ENCODE measurements at places on chromosomes 2 and 18. TPM values are rescaled to one million over a fixed set of nuclear protein-coding genes. Genes with fewer than 3 reads are reported as not detected.

The RAD51AP2 gene
- total RNA-seq, result not detected

GRCh38 chr2:241770185-241770935, 6.3 kb upstream of the GAL3ST2 start:
- DNase-seq, result no peak

DNA sequence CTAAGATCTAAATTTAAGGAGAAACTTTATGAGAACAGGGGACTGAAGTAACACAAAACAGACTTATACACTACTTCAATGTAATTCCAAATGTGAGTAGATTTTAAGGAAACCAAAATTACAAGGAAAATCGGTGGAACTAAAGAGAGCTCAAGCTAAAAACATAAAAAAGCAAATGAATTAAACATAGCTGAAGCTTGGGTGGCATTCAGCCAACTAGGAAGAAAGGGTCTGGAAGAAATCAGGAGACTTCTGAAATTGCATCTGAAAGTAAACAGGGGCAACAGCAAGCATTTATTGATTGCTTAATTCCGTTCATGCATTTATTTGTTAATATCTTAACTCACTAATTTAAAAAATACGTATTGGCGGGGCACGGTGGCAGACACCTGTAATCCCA, 727.3 kb upstream of the PKDCC start:
- no peak for DNase-seq

The DYNAP gene
- not detected for total RNA-seq

- no peak for DNase-seq
Observed at GRCh38 chr2:138090330-138090729, 126.1 kb downstream of the HNMT start.

DNA sequence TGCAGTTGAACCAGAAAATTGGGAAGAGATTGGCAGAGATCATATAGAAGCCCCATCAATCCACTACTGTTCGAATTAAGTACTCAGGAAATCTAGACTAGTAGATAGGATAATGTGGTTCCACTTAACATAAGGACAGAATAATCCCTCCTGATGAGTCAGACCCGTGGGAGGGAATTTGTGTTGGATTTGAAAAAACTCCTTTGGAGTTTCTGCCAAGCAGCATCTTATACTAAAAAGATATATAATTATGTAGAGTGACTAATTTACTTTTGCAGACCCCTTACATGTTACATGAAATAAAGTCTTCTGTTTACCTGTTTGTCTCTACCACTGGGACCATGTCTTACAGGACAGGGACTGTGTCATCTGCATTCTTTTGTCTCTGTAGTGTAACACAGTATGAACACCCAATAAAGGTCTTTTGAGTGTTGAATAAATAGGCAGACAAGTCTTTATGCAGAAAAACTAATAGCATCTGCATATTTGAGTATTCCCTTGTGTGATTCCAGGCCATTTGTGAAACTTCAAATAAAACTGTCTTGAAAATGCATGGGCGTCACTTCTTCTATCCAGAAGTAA, 122.6 kb upstream of the DNAJC10 start:
- DNase-seq, result no peak

DNA sequence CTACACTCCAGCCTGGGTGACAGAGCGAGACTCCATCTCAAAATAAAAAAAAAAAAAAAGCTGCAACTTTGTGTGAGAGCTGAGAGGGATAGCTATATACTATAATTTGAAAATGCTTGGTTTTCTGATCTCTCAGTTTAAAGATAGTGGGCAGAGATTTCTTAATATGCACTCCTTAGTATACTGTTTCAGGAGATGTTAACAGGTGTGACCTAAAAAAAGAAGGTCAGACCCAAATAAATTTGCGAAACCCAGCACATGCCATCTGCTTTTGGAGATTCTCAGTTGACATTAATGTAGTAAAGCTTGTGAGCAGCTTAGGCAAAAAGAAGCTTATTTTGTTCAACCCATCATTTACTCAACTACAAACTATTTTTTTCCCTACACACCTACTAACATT, 37.4 kb downstream of the ZC3H6 start:
- DNase-seq, result no peak

DNA sequence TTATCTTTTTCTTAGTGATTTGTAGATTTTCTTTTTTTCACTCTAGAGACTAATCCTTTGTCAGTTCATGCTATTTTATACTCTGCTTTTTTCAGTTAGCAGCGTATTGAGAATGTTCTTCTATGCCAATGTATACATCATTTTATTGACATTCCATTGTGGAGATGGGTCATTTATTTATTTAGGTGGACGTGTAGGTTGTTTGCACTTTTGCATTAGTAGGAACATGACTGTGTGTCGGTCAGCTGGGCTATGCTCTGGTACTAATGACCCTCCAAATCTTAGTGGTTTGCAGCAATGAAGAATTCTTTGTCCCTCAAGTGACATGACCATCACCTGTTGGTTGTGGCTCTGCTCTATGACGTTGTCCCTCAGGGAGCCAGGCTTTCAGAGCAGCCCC, 33.6 kb downstream of the HPCAL1 start:
- DNase-seq, result no peak

The HOXD10 gene
- not detected for total RNA-seq

DNA sequence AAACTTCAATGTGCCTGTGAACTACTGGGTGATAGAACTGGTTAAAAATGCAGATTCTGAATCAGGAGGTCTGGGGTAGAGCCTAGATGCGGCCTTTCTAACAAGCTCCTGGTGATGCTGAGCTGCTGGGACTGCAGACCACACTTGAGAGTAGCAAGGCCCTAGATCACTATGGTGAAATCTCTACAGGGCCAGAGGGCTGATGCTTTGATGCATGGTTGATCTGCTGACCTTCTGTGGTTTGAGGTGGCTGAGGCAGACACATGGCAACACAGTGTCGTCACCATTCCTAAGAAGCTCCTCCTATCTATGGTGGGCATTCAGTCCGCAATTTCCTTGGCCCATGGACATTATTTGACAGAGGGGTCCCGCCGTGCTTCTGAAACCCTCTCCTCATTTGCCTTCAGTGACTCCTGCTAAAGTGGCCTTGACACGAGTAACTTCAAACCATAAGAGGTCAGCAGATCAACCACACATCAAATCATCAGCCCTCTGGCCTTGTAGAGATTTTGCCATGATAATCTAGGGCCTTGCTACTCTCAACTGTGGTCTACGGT, 19.8 kb downstream of the CCDC68 start:
- no peak for DNase-seq

The SKOR2 gene
- total RNA-seq, result not detected

DNA sequence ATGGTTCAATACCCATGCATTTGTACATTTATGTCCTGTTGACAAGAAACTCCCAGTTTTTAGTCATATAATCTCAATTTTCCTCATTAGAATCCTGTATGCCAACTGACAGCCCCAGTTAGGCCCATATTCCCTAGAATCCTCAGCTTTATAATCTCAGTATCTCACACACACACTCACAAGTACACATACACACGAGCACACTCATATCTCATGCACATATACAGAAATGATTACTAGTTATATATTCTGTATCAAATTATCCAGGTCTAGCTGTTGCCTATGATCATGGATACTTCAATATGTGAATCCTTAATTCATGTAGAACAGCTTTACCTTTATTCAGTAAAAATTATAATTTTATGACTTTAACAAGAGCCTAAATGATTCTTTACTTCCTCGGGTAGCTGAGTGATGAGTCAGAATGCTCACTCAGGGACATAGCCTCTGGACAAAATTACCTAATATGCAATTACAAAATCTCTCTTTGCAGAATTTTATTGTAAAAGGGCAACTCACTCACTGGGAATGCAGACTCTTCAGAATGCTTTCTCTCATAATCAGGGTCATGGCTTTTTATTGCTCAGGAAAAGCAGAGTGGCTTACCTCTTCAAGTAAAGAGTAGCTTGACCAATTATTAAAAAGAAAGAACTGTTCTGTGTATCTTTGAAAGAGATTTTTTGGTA, 193.6 kb upstream of the PIK3C3 start:
- no peak for DNase-seq

- no peak for DNase-seq
Observed at GRCh38 chr2:219598308-219599078, 836 bp downstream of the STK11IP start.

GRCh38 chr18:31156821-31157763, 5.6 kb downstream of the DSC1 start:
- no peak for DNase-seq

The CABYR gene
- total RNA-seq, result 1.2 TPM

DNA sequence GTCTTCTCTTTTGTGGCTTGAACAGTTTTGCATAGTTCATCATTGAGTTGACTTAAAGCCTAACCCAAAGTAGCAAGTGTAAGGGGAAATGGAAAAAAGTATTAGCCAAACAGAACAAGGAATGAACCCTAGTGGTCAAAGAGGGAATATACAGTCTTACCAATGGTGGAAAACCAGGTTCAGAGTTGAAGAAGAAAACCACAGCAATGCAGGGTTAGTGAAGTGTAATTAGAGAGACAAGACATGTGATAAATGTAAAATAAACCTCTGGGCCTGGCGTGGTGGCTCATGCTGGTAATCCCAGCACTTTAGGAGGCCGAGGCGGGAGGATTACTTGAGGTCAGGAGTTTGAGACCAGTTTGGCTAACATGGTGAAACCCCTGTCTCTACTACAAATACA, 2.4 kb downstream of the TTN start:
- no peak for DNase-seq

The ZSWIM2 gene
- not detected for total RNA-seq

GRCh38 chr2:15675456-15676195, 84.0 kb downstream of the DDX1 start:
- no peak for DNase-seq

The THOC1 gene
- 51.8 TPM for total RNA-seq

The ZSCAN30 gene
- total RNA-seq, result 10.8 TPM

DNA sequence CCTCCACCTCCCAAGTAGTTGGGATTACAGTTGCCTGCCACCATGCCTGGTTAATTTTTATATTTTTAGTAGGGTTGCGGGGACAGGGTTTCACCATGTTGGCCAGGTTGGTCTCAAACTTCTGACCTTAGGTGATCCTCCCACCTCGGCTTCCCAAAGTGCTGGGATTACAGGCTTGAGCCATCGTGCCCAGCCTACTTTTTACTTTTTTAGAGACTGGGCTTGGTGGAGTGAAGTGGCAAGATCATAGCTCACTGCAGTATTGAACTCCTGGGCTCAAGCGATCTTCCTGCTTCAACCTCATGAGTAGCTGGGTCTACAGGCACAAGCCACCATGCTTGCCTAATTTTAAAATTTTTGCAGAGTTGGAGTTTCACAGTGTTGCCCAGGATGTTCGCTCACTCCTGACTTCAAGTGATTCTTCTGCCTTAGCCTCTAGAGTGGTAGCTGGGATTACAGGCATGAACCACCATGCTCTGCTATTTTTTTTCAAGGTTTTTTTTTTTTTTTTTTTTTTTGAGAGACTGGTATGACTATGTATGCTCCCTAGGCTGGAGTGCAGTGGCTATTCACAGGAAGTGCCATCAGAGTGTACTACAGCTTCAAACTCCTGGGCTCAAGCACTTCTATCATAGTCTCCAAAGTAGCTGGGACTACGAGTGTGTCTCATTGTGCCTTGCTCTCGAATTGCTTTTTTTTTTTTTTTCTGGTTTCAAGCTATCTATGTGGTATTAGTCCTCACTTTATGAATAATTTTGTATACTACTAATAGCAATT, 11.9 kb downstream of the MSH2 start:
- DNase-seq, result no peak

The GRB14 gene
- total RNA-seq, result not detected

GRCh38 chr2:56244911-56245530, 61.2 kb downstream of the CCDC85A start:
- DNase-seq, result no peak

- DNase-seq, result no peak
Observed at GRCh38 chr2:168698969-168699368, 103.5 kb upstream of the NOSTRIN start.

- no peak for DNase-seq
Observed at GRCh38 chr2:222733846-222734702, 62.6 kb downstream of the MOGAT1 start.

The UGT1A1 gene
- not detected for total RNA-seq

DNA sequence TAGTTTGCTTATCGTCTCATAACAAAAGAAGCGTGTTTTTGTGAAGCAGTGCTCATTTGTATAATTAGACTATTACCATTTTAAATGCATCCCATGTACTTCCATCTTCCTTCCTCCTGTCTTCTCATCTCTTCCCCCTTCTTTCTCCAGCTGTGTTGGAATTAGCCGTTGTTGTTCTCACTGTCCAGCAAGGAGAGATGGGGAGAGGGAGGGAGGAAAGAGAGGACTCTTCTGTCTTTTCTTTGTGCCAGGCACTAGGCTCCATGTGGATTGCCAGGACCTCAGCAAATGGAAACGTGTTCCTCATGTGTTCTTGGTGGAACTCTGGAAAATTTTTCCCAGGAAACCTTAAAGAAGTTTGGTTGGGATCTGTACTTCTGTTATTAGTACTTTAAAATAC, 131.7 kb downstream of the PHLPP1 start:
- no peak for DNase-seq

GRCh38 chr18:36843199-36843598, 14.3 kb downstream of the KIAA1328 start:
- no peak for DNase-seq

DNA sequence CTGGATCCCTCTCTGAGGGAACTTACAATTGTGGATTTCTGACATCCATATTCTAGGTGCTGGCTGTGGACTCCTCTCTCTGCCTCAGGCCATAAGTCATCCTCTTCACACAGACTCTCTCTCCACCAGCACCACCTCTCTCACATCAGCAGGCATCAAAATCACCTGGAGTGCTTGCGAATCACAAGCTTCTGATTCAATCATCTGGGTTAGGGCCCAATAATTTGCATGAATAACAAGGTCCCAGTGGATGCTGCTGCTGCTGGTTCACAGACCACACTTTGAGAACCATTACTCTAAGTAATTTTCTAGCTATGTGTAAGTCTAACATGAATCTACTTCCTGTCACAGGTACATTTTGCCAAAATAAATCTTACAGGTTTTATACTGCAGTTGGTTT, 214.9 kb downstream of the DSEL start:
- no peak for DNase-seq

GRCh38 chr2:120499784-120500495, 154.0 kb downstream of the INHBB start:
- no peak for DNase-seq

The NMS gene
- total RNA-seq, result not detected
